ENCODE measurements at places on chromosomes 5 and 9. TPM values are rescaled to one million over a fixed set of nuclear protein-coding genes. Genes with fewer than 3 reads are reported as not detected.

GRCh38 chr9:118183576-118183975 is 479.4 kb downstream of the TLR4 start:
- H3K36me3 ChIP-seq = no peaks in the 10 kb centered on the region
- DNase-seq = no peak
- H3K4me1 ChIP-seq = no peaks in the 10 kb centered on the region
- H3K4me3 ChIP-seq = no peak overlapping the region
- H3K27ac ChIP-seq = no peak overlapping the region

GRCh38 chr5:151239237-151239861 is 13.6 kb upstream of the GM2A start:
- peak overlapping the region; percentile 93 for H3K27ac ChIP-seq
- DNase-seq = peak; percentile 83
- H3K4me3 ChIP-seq = no peak overlapping the region
- no peaks in the 10 kb centered on the region for H3K27me3 ChIP-seq
- peaks cover 33% of the 10 kb centered on the region for H3K4me1 ChIP-seq

The UNC5A gene
- not detected for total RNA-seq

GRCh38 chr9:103225702-103226646 is 230.8 kb downstream of the CYLC2 start:
- no peaks in the 10 kb centered on the region for H3K27me3 ChIP-seq
- no peak for DNase-seq
- H3K36me3 ChIP-seq = no peaks in the 10 kb centered on the region
- H3K4me3 ChIP-seq = no peak overlapping the region
- no peak overlapping the region for H3K27ac ChIP-seq

The NTNG2 gene
- 2.4 TPM for total RNA-seq

The ZNF658 gene
- total RNA-seq = 5.9 TPM

The QRFP gene
- total RNA-seq = not detected

The GRIA1 gene
- total RNA-seq = 0.19 TPM

- H3K27me3 ChIP-seq = no peaks in the 10 kb centered on the region
- H3K4me3 ChIP-seq = peak overlapping the region; percentile 93
- peak overlapping the region; percentile 84 for H3K27ac ChIP-seq
- no peaks in the 10 kb centered on the region for H3K4me1 ChIP-seq
- no peaks in the 10 kb centered on the region for H3K36me3 ChIP-seq
- no peak for DNase-seq
These were observed 535 bp downstream of the JMY start for GRCh38 chr5:79236362-79236969.

GRCh38 chr5:142182840-142183239 is 74.3 kb downstream of the NDFIP1 start:
- H3K4me1 ChIP-seq = no peaks in the 10 kb centered on the region
- H3K36me3 ChIP-seq = no peaks in the 10 kb centered on the region
- H3K27ac ChIP-seq = no peak overlapping the region
- DNase-seq = no peak
- H3K27me3 ChIP-seq = no peaks in the 10 kb centered on the region

The DPP7 gene
- 130 TPM for total RNA-seq

DNA sequence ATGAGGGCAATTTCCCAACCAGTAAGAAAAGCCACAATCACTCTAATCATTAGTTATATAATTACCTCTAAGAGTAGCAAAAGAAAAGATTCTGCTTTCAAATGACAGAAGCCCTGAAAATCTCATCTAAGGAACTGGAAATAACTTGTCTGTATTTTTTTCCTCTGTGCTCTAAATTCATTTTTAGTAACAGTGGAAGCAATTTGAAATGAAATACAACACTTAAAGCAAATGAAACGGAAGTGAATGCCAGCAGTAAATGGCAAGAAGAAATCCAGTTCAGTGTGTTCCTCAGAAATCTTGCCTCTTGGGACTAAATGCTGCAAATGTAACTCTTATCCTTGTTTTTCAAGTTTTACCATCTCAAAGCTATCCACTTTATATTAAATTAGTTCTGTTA is 294.9 kb downstream of the TAF11L14 start:
- H3K36me3 ChIP-seq = no peaks in the 10 kb centered on the region
- no peak overlapping the region for H3K4me3 ChIP-seq
- no peaks in the 10 kb centered on the region for H3K27me3 ChIP-seq
- no peak for DNase-seq

All from heart right ventricle (tissue), 16 donors.